ENCODE measurements at places on chromosomes 5 and 9.

DNA sequence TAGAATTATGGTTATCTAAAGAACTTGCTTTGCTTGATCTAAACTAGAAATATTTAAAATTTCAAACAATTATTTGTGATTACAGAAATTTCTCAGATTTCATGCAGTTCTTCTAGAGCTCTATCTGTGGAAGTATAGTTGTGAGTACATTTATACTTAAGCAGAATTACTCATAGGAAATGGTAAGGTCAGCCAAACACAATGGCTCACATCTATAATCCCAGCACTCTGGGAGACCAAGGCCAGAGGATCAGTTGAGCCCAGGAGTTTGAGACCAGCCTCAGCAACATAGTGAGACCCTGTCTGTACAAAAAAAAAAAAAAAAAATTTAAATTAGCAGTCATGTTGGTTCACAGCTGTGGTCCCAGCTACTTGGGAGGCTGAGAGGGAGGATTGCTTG lies 71.0 kb downstream of the INVS start:
- DNase-seq = no peak

GRCh38 chr9:29999645-30000044 lies 2384.8 kb upstream of the ACO1 start:
- DNase-seq = no peak

DNA sequence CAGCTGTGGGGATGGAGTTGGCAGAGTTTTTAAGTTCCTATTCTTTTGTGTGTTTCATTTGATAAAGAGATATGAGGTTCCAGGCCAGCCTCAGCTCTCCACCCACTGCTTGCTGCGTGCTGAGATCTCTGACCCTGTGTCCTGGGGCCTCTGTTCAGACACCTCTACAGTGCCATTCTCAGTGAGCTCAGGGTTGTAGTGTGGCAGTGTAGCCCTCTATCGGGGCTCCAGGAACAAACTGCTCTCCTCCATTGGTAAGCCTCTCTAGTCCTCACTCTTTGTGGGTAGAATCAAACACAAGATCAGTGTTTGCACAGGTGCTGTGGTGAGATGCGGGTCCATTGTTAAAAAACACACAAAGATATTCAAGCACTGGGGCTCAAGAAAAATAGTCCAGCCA lies 386.6 kb upstream of the RPS23 start:
- DNase-seq = no peak

GRCh38 chr5:94480486-94480885 lies 137.9 kb downstream of the KIAA0825 start:
- DNase-seq = no peak

DNA sequence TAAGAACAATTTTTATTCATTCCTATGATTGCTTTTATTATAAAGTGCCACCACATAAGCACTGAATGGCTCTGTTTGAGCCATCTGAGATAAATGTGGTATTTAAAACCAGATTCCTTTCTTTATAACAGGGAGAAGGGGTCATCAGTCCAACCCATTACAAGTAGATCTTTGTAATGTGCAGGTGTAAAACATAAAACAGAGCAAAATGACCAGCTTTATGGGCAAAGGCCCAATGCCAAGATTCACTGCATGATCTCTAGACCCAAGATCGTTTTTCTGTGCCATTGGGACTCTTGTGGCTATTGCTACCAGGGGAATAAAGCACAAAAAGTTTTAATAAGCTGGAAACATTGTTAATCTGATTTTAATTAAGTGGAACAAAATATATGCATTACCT lies 469.9 kb downstream of the PRR16 start:
- DNase-seq = no peak

DNA sequence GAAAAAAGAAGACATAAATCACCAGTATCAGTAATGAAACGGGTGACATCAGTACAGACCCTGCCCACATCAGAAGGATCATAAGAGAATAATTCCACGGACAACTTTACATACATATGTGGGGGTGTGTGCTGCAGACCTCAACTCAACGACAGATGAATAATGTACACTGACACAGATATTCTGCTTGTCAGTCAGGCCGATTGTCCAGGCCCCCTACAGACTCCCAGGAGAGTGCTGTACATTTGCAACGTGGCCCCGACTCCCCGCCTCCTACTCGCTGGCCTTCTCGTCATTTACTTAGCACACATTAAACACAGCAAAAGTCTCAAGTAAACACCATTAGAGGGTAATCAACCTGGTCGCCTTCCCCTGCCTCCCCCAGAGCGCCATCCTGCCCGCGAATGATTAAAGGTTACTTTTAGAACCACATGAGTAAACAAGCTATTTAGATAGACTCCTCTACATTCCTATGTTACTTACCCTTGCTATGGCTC lies 3.5 kb upstream of the TMED9 start:
- no peak for DNase-seq

- no peak for DNase-seq
Measured at GRCh38 chr5:79936646-79937216, 54.3 kb downstream of the MTX3 start.

DNA sequence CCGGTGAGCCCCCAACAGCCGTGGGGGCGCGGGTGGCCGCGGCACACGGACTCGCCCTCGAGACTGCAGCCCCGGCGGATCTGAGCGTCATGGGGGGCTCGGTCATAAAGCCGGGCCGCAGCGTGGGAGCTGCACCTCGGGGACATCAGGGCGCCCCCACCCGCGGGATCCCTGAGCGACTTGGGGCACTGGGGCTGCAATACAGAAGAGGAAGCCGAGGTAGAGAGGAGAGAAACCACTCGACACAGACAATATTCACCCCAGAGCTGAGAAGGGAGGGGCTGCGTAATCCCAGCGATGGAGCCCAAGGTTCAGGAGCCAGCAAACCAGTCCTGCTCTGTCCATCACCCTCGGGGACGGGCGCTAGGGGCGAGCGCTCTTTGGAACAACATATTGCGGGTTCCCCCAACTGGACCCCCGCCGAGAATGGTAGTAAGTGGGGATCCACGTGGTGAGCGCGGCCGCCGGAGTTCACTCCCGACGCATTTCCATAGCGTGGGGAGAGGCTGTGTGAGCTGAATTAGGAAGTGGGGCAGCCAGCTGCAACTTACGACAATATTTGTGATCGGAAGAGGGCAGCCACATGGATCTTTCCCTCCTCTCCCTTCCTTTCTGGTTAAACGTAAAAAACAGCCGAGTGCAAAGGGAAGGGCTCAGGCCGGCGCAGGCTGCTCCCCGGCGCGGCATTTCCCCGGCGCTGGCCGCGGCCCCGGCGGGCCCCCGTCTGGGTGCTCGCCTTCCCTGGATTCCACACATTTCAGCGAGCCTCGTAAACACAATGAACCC lies 9.9 kb downstream of the PTCH1 start:
- DNase-seq = no peak

GRCh38 chr5:79284846-79285245 lies 48.9 kb downstream of the JMY start:
- no peak for DNase-seq

GRCh38 chr5:54090495-54091120 lies 219.8 kb downstream of the ARL15 start:
- no peak for DNase-seq

GRCh38 chr5:160380041-160380440 lies 9.6 kb upstream of the C1QTNF2 start:
- no peak for DNase-seq

- no peak for DNase-seq
Measured at GRCh38 chr5:31531543-31531887, 378 bp downstream of the DROSHA start.

Data from stimulated activated CD8-positive, alpha-beta memory T cell treated with anti-CD3 and anti-CD28 coated beads, Interleukin-4, amount 100 ng/mL, for 4 hours (primary cell).